NCI-H345 (cell line): ENCODE measurements at places on chromosomes 12 and 14.

DNA sequence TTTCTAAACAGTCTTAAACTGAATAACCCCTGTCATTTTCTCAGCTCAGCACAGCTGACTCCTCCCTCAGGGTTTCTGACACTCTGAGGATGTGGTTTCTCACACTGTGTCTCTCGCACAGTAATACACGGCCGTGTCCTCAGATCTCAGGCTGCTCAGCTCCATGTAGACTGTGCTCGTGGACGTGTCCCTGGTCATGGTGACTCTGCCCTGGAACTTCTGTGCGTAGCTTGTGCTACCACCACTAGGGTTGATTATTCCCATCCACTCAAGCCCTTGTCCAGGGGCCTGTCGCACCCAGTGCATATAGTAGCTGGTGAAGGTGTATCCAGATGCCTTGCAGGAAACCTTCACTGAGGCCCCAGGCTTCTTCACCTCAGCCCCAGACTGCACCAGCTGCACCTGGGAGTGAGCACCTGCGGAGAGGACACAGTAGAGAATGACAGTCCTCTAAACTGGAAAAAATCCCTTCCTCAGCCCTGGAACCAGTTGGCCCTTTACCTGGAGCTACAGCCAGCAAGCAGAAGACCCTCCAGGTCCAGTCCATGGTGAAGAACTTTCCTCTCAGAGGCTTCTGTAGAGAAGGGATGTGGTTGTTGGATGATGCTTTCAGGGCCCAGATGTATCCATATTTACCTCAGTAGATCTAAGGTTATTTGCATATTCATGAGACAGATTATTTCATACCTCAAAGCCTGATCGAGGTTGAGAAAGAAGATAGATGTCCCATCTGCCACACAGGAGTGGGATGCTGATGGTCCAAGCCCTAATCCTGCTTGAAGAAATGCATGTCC, 984.8 kb downstream of the TMEM121 start:
- no peak for DNase-seq

DNA sequence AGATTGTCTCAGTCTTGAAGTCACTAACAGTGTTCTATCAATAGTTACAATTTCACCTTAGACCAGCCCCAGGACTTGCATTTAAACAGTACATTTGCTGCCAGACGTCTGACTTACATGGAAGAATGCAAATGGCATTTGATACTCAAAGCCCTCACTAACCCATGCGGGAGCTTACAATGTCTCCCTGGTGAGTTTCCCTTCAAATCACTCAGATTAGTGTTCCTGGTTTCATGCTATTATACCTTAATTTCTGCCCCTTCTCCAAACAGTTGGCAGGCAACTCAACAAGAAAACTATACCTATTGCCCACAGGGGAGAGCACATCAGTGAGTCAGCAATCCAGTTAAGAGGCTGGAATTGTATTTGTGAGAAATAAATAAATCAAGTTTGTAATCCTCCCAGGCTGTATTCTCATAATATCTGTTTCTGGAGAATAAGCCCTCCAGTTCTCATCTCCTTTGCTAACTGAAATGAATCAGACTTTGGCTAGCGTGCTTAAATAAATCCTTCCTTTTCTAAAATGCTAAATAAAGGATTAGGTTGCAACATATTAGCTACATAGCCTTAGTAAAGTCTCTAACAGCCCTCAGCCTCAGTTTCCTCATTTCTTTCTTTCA, 23.7 kb downstream of the GSTZ1 start:
- DNase-seq = no peak

- peak; percentile 71 for DNase-seq
Measured at GRCh38 chr12:52956987-52957386, 8.1 kb downstream of the KRT18 start.

- DNase-seq = no peak
Measured at GRCh38 chr12:79782172-79782900, 91.6 kb upstream of the PAWR start.

DNA sequence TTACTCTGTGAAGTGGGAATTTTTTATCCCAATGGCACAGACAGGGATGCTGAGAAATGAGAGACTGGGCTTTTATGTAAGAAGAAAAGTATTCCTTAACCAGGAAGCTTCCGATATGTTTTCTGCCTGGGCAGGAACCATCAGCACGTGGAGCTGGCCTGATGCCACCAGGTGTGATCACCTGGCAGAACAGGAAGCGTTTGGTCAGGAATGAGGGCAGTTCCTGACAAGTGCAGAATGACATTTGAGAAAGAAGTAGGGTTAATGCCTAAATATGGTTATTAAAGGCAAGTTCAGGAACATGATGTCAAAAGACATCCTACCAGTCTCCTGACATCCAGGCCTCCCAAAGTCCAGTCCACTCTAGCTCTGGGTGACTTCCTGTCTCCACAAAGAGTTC, 210.3 kb downstream of the NUAK1 start:
- DNase-seq = no peak

- no peak for DNase-seq
Measured at GRCh38 chr12:51482929-51483697, 58.5 kb downstream of the SLC4A8 start.

- DNase-seq = no peak
Measured at GRCh38 chr12:62774794-62775193, 160.2 kb downstream of the PPM1H start.

DNA sequence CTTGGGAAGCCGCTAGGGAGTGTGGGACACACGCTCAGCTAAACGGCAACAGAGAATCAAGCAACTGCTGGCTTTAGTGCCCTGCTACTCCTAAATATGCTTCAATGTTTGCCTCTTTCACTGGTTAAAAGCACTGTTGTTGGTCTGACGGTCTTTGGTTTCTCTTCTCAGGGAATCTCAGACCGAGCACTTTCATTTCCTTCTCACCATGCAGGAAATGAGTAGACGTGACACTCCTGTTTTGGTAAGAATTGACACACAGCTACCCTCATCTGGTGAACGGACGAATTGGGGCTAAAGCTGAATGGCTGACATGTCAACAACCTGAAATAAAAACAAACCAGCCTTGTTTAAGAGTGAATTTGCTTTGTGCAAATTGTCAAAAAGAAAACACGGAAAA, 57.5 kb upstream of the PIWIL1 start:
- no peak for DNase-seq

GRCh38 chr12:16573398-16574077, 32.4 kb downstream of the LMO3 start:
- DNase-seq = no peak

- DNase-seq = no peak
Measured at GRCh38 chr12:63985945-63986344, 141.4 kb downstream of the SRGAP1 start.

- DNase-seq = no peak
Measured at GRCh38 chr12:110165540-110166159, 41.5 kb downstream of the IFT81 start.

DNA sequence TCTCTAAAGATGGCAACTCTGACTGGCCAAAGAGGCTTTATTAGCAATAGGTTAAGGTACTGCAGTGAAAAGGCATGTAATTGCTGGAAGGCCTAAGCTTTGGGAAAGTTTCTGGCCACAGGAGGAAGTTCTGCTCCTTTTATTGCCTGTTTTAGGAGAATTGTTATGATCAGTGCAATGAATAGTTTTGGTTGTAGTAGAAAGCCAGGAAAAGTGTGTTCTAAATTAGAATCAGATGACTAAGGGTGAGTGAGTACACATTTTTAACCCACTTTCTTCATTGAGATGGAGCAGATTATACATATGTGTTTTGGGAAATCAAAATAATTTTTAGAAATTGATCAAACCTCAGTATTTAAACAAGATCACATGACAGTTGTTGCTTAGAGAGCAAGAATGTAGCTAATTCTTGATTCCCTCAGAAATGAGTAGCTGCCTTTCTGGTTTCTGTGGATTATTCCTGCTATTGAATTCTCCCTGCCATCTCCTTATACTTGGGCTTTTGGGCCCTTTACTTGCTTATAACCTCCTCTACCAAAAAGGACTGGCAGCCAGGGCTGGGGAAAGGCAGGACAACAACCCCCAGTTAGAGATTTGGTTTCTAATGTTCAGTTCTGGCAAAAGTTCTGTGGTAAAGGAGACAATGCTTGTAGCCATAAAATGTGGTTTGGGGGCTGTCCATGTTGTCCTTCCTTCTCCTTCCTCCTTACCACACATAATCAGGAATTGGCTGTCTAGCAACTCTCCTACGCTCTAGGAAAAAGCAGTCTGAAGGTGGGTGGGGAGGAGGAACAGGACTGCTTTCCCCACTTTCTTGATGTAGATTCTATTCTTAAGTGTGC, 217.1 kb downstream of the SLC38A4 start:
- DNase-seq = no peak

DNA sequence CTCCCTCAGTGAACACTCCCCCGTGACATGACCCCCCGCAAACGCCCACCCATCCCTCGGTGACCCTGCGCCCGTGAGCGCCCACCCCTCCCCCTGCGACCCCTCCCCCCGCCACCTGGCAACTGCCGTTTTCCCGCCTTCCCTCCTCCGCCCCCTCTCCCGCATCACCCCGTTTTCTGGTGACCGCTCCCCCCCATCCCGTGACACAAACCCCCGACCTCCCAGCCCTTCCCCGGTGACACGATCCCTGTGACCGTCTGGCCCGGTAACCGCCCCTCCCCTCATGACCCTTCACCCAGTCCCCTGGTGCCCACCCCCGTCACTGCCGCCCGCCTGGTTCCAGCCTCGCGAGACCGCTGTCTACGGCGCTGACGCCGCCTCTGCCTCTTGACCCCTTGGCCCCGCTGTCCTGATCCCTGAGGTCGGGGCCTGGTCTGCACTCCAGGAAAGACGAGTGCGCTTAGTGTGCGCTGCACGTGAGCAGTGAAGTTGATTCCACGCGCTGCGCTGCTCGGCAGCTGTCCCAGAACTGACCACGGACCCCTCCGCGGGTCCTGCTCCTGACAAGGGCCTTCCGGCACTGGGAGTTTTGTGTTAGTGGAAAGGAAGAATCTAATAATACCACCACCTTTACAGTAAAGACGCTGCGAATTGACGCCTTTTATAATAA, 59.4 kb downstream of the DDX51 start:
- peak; percentile 21 for DNase-seq

DNA sequence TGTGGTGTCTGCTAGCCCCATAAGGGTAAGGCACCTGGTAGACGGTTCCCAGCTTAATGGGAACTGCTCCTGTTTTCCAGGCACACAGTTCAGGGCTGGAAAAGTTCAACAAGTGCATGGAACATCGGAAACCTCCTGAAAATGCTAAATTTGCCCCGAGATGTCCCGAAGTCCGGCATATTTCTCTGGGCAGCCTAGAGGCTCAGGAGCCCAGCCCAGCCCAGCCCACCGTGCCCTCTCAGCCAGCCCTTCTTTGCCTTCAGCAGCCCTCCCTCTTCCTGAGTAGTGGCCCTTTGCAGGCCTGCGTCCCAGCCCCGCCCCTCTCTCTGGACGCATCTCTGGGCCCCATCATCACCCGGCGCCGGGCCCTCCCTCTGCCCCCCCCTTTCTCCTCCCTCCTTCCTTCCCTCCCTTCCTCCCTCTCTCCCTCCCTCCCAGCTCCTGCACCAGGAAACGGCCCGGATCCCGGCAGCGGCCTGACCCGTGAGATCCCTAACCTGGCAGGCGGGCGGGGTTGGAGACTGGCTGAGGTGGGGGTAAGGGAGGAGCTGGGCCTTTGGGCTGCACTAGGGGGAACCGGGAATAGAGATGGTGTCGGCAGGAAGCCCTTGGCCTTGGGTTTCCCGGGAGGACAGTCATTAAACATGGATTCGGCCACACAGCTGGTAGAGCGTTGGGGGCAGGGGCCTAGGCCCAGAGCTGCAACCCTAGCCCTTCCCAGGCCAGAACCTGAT, at the start of gene BCL2L2:
TSS of gene BCL2L2 (plus strand) at position 422 of the 734 bp plus-strand sequence. CDS start 935 bp downstream, outside the sequence.
- peak; percentile 89 for DNase-seq

DNA sequence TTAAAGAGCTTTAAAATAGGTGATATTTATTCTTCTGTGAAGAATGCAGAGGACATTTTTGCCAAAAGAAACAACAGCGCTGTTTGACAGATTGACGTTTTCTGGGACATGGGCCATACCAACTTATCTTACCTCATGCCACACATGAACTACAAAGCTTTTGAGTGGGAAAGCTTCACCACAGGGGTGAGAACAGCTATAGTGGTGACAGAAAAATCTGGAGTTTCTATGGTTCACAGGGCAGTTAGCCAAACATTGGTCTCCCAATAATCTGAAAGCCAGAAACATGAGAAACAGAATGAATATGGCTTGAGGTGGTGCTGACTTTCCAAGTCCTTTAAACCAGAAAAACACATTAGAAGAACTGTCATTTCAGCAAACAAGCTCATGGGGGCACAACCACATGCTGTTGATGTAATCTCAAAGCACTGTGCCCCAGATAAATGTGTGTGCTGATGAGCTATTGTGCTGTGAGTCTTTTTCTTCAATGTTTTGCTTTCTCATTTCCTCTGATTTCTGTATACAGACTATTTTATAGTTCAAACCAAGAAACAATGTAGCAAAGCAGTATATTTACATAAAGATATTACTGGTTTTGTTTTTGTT, 905.4 kb downstream of the SLC16A7 start:
- DNase-seq = peak; percentile 24

DNA sequence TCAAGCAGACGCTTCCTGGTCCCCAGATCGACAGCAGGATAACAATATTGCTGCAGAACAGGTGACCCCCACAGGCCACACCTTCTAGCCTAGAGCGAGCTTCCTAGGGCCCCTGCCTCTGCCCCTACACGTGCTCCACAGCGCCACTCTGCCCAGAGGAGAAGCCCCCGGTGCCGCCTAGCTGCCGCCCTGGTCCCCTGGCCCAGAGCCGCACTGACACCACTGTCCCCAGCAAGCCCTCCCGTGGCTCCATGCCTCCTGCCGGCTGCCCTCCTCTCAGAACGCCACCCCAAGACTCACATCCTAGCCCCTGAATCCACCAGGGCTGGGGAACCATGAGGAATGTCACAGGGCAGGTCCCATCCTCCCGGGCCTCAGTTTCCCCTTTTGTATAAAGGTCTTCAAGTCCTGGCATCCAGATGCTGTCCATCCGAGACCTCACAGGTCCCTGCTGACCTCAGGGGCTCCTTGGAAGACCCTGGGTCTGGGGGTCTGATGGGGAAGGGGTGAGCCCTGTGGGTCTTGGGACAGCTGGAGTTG, 31.0 kb downstream of the JAG2 start:
- no peak for DNase-seq

- DNase-seq = no peak
Measured at GRCh38 chr14:95300697-95301526, 18.8 kb downstream of the CLMN start.

DNA sequence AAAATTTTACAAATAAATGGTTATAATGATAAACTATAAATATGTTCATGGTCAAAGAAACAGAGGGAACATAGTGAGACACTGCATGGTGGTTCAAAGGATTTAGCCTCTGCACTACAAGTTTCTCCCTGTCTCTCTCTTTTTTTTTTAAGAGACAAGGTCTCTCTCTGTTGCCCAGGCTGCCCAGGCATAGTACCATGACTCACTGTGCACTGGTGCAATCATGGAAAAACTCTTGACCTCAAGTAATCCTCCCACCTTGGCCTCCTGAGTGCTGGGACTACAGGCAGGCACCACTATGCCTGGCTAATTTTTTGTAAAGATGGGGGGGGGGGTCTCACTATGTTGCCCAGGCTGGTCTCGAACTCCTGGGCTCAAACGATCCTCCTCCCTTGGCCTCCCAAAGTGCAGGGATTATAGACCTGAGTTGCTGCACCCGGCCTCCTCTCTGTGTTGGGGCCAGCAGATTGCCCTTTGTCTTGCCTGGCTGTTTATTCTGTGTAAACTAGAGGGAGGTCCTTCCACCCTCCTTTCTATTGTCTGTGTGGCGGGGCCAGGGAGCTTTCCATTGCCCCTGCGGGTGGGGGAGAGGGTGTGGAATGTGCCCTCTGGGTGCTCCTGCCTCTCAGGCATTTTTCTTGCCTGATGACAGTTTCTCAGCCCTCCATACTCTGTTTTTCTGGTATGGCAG, 22.1 kb downstream of the MTHFD1 start:
- no peak for DNase-seq

GRCh38 chr12:19675361-19675760, 236.1 kb downstream of the AEBP2 start:
- DNase-seq = no peak

GRCh38 chr12:76652402-76652801, 92.8 kb upstream of the OSBPL8 start:
- no peak for DNase-seq
